NCI-H510A (cell line): ENCODE measurements at places on chromosomes 16 and 17.

DNA sequence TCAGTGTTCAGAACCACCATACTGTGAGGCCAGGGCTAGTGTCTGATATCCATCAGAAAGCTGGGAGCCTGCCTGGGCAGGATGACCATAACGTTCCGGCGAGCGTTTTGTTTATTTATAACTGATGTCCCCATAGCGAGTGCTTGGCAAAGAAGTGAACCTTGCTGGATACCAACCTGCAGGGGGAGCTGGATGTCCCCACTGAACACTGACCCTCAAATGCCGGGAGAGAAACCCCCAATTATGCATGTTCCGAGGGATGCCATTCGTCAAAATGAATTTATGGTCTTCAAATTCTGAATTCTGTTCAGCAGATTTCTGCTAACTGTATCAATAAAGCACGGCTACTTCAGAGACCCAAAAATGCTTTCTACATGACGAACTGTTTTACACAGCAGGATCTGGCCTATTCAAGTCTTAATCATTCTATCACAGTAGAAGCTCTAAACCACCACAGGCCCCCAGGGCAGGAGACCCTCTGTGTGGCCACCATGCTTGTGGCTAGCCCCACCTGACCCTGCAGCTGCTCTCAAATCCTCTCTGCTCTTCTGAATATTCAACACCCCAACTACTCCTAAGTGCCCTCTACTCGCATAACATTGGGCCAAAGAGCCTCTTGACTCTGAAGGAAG is 15.2 kb downstream of the MED24 start:
- DNase-seq = peak; percentile 18

DNA sequence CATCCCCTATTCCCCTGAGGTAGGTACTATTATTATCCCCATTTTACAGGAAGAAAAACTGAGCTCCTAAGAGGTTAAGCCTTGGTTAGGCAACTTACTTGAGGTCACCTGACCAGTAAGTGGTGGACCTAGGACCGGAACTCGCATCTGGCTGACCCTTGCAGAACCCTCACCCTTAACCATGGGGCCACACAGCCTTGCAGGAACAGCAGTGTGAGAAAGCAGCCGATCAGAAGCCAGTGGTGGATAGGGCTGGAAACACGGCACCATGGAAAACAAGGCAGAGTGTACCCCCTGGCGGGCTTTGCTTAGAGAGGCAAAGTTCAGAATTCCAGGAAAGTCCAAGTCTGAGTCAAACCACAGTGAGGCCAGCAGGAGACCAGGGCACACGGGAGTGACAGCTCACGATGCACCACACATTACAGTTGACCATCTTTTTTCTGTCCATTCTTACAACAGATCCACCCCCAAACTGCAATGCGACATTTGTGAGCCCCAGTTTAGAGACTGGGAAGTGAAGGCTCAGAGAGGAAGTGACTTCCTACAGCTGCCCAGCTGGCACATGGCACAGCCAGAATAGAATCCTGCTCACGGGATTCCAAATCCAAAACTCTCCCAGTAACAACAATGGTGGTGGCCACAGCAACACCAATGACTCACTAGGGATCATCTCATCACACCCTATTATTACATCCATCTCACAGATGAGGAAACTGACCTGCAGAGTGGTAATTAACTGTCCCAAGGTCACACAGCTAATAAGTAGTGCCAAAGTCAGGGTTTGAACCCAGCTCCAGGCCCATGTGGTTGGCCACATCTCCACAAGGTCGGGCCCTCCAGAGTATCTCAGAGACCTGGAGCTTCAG is 20.3 kb downstream of the KIFC3 start:
- DNase-seq = no peak

- peak; percentile 83 for DNase-seq
Observed at GRCh38 chr16:684071-684794, at the start of gene JMJD8. Gene JMJD8, minus strand, starts transcription at chr16:684334. Its CDS starts 15 bp downstream, at chr16:684319.

- DNase-seq = no peak
Observed at GRCh38 chr17:61250335-61250890, 149.2 kb upstream of the TBX2 start.

DNA sequence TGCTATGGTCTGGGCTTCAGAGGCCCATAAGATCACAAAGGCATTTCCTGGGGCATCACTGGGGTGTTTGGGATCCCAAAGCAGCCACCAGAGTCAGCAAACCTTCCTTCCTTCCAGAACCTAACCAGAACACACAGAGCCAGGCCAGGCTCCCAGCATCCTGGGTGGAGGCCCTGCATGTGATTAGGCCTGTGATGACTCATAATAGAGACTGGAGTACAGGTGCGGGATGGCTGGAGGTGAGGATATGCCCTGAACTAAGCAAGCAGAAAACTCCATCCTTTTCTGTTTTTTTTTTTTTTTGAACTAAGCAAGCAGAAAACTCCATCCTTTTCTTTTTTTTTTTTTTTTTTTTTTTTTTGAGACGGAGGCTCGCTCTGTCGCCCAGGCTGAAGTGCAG is 17.7 kb upstream of the GFOD2 start:
- no peak for DNase-seq

DNA sequence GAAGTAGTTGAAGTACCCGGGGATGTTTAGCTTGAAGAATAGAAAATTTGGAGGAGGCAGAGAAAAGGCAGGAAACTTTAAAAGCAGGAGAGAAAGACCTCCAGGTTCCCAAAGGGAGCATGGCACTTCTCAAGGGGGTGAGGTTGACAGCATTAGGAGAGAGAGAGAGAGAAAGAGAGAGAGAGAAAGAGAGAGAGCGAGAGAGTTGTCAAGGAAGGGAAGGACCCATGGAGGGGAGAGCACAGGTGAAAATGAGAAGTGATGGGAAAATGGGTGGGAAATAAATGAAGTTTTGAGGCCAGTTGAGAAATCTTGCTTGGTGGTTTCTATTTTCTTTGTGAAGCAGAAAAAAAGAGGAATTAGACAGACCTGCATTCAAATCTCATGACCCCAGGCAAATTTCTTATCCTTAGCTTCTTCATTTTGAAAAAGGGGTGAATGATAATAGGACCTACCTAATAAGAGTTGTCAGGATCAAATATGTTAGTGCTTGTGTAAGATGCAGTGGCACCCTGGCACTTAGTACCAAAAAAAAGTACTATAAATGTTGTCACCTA is 24.0 kb downstream of the PRKCB start:
- no peak for DNase-seq

GRCh38 chr17:69525920-69526841 is 111.7 kb downstream of the MAP2K6 start:
- no peak for DNase-seq

GRCh38 chr17:17096438-17097178 is 54.4 kb downstream of the MPRIP start:
- DNase-seq = no peak

DNA sequence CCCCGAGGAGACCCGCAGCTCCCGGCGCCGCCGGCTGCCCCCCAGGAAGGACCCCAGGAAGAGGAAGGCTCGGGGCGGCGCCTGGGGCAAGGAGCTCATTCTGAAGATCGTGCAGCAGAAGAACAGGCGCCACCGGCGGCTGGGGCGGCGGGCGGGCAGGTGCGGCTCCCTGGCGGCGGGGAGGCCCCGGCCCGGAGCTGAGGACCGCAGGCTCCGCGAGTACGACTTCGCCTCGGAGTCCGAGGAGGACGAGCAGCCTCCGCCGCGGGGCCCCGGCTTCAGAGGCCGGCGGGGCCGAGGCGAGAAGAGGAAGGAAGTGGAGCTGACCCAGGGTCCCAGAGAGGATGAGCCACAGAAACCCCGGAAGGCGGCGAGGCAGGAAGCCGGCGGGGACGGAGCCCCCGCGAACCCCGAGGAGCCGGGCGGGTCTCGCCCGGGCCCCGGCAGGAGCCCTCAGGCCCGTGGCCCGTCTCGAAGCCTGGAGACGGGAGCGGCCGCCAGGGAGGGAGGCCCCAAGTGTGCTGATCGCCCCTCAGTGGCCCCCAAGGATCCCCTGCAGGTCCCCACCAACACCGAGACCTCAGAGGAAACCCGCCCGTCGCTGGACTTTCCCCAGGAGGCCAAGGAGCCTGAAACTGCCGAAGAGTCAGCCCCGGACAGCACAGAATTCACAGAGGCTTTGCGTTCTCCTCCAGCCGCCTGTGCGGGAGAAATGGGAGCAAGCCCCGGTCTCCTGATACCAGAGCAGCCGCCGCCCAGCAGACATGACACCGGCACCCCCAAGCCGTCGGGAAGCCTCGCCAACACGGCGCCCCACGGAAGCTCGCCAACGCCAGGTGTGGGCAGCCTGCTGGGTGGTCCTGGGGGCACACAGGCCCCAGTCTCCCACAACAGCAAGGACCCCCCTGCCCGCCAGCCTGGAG is 22.3 kb upstream of the ZFPM1 start:
- no peak for DNase-seq

GRCh38 chr17:40327735-40328385 is 18.9 kb downstream of the RARA start:
- DNase-seq = no peak

DNA sequence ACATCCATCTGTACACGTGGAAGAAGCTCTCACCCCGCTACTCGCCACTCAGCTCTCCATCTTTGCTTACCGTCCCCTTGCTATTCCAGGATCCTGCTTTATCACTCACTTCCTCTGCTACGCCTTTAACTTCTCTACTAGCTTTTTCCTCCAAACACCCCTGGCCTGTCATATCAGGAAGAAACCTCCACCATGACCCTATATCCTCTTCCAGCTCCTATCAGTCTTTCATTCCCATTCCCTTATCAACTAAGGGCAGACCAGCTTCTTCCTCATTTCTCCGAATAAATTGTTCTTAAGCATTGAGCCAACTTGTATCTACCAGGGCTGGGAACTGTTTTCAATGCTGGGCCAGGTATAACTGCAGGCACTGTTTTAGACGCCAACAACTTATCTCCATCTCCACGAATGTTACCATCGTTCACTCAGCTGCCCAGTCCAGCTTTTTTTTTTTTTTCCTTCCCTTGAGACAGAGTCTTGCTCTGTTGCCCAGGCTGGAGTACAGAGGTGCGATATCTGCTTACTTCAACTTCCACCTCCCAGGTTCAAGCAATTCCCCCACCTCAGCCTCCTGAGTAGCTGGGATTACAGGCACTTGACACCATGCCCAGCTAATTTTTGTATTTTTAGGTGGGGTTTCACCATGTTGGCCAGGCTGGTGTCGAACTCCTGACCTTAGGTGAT is 4.3 kb downstream of the IQCK start:
- DNase-seq = no peak

- no peak for DNase-seq
Observed at GRCh38 chr17:4354206-4354605, 12.3 kb downstream of the UBE2G1 start.
